Body of pancreas (tissue), 4 donors: ENCODE measurements at places on chromosomes 3 and 15. TPM values are rescaled to one million over a fixed set of nuclear protein-coding genes. Genes with fewer than 3 reads are reported as not detected.

DNA sequence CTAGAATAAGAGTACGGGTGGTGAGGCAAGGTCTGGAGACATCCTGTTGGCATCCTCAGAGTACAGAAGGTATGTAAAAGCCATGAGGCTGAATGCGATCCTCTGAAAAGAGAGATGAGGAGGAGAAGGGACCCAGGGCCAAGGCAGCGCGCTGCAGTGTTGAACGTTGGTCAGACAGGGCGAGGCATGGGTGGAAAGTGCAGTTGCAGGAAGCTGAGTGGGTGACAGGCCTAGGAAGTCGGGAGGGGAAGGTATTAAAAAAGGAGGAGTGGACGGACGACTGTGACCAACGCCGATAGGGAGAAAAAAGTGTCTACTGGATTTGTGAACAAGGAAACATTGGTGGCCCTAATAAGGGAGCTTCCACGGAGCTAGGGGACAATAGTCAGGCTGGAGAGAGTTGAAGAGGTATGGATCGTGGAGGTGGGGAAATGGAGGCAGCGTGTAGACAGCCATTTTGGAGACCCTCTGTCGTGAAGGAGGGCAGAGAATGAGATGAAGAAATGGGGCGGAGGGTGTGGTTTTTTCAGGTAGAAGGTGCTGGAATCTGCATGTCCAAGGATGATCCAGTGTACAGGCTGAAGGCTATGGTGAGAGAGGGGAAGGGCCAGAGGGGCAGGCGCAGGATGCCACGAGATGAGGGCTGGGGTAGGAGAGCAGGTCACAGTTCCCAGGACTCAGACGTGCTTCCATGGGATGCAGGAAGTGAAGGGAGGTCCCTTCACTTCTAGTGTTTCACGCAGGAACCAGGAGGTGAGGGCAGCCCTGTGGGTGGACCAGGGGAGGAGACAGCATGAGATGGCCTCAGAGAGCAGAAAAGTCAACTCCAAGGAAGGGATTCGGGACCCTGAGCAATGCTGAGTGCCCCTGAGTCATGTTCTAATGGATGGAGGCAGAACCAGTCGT, 115.9 kb downstream of the ASB7 start:
- DNase-seq, result no peak

GRCh38 chr3:153625506-153625905, 463.5 kb downstream of the RAP2B start:
- no peak for DNase-seq

CPN2 gene
- not detected for total RNA-seq

DNA sequence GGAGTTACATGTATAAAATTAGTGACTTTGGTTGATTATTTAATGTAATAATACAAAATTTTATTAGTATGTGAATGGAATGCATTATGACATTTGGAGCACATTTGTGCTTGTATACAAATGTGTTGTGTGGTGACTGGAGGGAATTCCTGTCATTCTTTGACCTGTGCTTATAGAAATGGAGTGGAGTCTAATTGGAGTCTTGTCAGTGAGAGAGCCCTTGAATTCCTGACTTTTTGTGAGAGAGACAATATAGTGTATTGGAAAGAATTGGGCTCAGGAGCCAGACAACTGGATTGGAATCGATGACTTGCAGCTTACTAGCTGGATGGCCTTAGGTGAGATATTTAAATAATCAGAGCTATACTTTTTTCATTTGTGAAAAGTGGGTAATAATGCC, 9.4 kb downstream of the TCF12 start:
- no peak for DNase-seq

PLSCR5 gene
- total RNA-seq, result not detected

ITIH4 gene
- 60.7 TPM for total RNA-seq

- DNase-seq, result no peak
Observed at GRCh38 chr3:171239757-171240503, 213.4 kb upstream of the SLC2A2 start.

NEK10 gene
- total RNA-seq, result 0.78 TPM

DNA sequence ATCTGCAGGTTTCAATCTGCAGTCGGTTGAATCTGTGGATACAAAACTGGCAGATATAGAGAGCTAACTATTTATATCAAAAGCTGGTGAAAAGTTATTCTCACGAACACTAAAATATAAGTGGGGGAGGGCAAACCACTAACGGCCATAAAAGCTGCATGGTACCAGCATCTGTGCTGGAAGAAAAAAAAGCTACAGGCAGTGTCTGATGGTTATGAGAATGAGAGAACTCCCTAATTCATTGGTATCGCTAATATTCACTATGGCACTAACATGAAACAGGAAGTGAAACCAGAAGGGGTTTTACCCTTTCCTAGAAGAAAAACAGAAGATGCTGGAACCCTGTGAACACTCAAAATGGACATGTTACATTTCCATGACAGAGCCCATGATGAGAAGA, 15.9 kb downstream of the CEP70 start:
- no peak for DNase-seq

IGSF11 gene
- 9.1 TPM for total RNA-seq
